ENCODE measurements at places on chromosomes 5 and 9.

GRCh38 chr9:124869466-124869985 is 7.6 kb downstream of the ARPC5L start:
- DNase-seq, result no peak

DNA sequence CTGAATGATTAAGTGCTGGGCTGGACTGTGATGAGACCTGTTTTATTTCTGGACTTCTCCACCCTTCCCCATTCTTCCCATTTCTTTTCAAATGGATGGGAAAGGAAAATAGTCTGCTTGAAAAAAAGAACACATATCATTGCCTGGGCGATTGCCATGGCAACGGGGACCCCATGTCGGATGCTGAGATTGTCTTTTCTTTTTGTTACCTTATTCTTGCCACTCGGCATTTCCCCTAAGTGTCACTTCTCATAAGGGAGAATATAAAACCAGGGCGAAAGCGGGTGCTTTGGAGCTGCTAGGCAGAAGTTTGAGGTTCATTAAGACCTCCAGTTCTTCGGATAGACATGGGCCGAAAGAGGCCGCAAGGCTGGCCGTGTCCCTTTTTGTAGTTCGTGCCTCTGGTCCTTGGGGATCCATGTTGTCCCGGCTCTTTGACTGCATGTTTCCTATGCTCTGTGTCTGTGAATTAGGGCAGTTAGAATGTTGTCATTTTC is 763 bp downstream of the FGD3 start:
- no peak for DNase-seq

GRCh38 chr5:143601357-143601756 is 197.9 kb upstream of the NR3C1 start:
- no peak for DNase-seq

DNA sequence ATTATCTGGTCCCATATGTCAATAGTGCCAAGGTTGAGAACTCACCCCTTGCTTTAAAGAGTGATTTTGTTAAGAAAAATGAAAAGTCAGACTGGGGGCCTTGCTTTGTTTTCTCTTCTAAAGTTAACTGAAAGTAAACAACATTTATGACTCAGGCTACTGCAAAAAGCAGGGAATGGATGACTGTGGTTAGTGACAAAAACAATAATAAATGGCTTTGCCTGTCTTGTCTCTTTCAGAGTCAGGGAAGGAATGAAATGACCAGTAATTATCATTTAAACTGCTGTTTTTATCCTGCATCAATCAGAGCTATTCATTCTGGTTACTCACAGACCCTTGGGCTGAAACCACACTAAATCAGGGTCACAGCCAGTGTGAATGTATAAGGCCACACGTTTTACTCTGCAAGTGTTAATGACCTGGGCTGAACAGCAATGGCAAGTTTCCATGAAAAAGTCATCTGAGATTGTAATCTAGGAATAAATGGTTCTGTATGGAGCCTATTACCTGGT is 112.2 kb downstream of the ZNF608 start:
- no peak for DNase-seq

- peak; percentile 33 for DNase-seq
Measured at GRCh38 chr9:113155911-113156588, 5.2 kb downstream of the SLC31A2 start.

DNA sequence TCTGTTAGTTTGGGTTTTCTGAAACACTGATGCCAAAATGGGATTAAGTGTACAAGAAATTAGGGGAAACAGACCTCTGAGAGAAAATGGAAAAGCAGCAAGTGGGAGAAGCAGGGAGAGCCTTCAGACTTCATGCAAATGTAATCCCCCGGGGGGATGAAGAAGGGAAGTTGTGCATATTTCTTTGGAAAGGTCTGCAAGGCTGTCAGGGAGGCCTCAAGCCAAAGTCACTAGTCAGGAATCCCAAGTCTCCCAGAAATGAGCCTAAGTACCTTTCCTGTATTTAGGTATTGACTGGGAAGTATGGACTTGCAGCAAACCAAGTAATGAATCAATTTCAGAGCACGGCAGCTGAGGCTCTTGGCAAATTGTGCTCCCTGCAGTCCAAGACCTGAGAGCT is 2.2 kb downstream of the FTMT start:
- no peak for DNase-seq

DNA sequence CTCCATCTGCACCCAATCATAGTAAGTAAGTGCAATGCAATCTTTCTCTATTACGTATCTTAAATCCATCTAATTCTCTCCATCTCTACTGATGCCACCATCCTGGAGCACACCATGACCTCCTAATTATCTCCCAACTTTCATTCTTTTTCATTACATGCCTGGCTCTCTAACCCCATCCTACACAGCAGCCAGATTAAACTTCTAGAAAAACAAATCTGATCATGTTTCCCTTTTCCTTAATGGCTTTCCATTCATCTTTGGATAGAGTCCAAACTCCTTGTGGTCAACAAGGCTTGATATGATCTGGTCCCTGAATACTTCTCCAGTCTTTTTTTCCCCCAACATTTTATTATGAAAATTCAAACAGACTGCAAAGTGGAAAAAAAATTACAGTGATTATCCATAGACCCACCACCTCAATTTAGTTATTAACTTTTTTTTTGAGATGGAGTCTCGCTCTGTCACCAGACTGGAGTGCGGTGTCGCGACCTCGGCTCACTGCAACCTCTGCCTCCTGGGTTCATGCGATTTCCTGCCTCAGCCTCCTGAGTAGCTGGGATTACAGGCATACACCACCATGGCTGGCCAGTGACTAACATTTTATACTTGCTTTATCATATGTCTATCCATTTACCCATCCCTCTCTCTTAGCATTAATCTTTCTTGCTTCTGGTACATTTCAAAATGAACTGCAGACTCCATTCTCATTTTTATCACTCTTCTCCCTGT is 5.2 kb downstream of the PPP2R2B start:
- no peak for DNase-seq

DNA sequence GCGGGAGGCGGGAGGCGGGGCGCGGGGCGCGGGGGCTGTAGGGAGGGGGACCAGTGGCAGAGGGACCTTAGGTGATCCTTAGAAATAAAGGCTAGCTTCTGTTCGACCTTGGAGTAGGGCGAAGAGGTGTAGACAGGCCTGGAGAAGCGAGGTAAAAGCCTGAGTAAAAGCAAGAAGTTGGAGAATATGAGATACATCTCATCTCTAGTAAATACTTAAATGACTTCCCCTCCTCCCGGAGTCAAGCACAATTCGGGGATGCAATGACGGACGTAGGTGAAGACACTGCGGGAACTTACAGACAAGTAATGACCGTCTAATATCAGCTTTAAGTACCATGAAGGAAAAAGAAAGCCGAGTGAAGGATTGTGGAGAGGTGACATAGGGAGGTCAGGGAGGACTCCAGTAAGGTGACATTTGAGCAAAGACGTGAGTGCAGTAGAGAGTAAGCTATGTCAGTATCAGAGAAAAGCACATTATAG is 466 bp downstream of the SMC2 start:
- no peak for DNase-seq

GRCh38 chr9:8978334-8978733 is 1178.8 kb upstream of the DMAC1 start:
- no peak for DNase-seq

DNA sequence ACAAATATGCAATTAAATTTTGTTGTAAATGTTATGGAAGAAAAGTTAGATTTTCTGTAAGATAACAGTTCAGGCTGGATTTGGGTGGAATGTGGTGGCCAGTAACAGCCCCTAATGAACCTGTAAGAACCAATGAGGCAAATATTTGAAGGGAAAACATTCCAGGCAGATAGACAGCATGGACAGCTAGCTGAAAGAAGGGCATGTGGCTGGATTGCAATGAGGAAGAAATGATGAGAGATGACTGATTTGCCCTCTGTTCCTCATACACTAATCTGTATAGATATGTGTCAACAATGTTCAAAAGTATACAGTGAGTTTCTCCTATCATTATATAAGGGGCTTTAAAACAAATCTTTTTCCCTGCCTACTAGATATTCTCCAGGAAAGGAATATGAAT is 58.8 kb downstream of the MAN2A1 start:
- no peak for DNase-seq

DNA sequence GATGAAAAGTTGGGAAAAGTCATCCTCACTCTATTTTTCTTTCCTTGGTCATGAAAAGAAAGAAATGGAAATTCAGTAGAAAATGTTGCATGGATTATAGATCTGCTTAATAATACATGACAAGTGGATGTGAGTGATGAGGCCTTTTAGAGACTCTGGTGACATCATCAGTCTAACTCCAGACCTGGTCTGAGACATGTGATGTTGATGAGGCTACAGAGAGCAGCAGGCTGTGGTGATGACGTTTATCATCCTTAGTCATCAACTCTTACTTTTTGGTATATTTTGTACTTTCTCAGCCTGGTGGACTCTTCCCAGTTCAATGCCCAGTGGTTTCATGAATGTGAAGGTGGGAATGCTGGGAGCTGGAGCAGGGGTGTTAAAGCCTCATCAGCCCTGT is 116.4 kb downstream of the TTLL11 start:
- no peak for DNase-seq

- DNase-seq, result no peak
Measured at GRCh38 chr9:2486988-2487387, 134.6 kb upstream of the VLDLR start.

- no peak for DNase-seq
Measured at GRCh38 chr5:174355208-174355612, 309.7 kb downstream of the NSG2 start.

DNA sequence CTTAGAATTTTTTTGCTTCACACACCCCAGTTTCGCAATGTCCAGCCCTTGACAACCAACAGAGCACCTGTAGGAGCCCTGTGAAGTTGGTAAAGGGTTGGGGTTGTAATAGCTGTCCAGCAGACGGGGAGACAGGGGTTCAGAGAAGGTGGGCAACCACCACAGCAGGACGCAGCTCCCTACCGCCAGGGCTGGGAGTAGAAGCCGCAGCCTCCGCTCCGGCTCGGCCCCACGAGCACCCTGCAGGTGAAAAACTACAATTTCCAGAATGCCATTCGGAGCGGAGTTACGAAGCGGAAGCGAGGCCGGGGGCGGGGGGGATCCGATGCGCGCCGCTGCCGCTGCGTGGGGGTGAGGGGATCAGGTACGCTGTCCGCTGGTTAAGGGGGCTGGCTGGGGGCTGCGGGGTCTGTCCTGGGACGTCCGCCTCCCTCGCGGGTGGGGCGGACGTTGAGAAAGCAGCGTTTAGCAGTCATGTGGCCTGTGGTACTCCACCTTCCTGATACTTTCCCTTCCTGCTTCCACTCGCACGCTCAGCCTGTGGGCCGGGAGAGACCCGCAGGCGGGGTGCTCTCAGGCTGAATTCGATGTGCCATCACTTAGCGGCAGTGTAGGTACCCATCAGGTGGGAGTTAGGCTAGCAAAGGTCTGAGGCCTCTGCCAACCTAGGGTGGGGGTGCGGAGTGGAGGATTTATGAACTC is at the start of gene TRMT10B:
TRMT10B (plus strand) TSS at position 317 of the 702 bp plus-strand sequence. CDS start 8,127 bp downstream, outside the sequence.
- peak; percentile 71 for DNase-seq

GRCh38 chr5:178346607-178347334 is 114.2 kb upstream of the PHYKPL start:
- no peak for DNase-seq

DNA sequence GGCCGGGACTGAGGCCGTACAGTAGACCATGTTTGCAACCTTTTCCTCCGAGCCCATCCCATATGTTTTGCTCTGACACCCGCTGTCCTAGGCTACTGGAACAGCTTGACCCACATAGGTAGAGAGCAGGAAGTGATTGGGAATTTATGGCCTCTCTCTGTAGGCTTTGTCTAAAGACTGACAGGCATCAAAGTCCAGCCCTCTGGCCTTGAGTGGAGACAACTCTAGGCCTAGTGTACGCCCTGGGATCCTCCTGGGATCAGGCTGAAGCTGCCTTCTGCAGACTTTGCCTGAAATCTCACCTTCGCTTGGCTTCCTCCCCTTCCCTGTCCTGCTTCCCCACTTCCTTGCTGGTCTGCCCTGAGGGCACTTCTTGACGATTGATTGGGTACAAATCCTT is 13.6 kb upstream of the AKNA start:
- no peak for DNase-seq

GRCh38 chr5:10699281-10699874 is 61.7 kb downstream of the DAP start:
- no peak for DNase-seq

GRCh38 chr5:160421625-160422258 is at the start of gene PTTG1:
Gene PTTG1, plus strand, starts transcription at chr5:160421855. Its CDS starts 458 bp downstream, at chr5:160422313.
- DNase-seq, result peak; percentile 92
